ENCODE measurements at places on chromosomes 6 and 20. TPM values are rescaled to one million over a fixed set of nuclear protein-coding genes. Genes with fewer than 3 reads are reported as not detected.

Gene CLVS2
- under 0.01 TPM for total RNA-seq

Gene COL21A1
- 4.6 TPM for total RNA-seq

Gene BPIFB1
- not detected for total RNA-seq

Gene OR12D3
- total RNA-seq, result not detected

Gene DEFB124
- not detected for total RNA-seq

Gene TCF19
- total RNA-seq, result 23.1 TPM

Gene DDX43
- 0.33 TPM for total RNA-seq

Gene TSBP1
- not detected for total RNA-seq

Gene TXNDC5
- total RNA-seq, result 552 TPM

Gene MAS1
- total RNA-seq, result not detected

Gene GSTA3
- not detected for total RNA-seq

Gene KIF25
- total RNA-seq, result not detected

Gene LAMA2
- 92.6 TPM for total RNA-seq

Gene LRFN2
- total RNA-seq, result not detected

Gene C20orf202
- total RNA-seq, result under 0.01 TPM

Gene COL9A1
- total RNA-seq, result not detected

Gene HCRTR2
- not detected for total RNA-seq

Gene RAB23
- 50.6 TPM for total RNA-seq

Gene CRISP2
- total RNA-seq, result not detected

Gene TTK
- total RNA-seq, result 38.5 TPM

Gene BTN1A1
- total RNA-seq, result not detected

Gene NKAPL
- 0.73 TPM for total RNA-seq

Gene RIPOR3
- 10.6 TPM for total RNA-seq

Gene TMEM74B
- total RNA-seq, result not detected

Gene TBXT
- total RNA-seq, result not detected

Gene TREML2
- total RNA-seq, result not detected

Gene DUSP15
- not detected for total RNA-seq

Gene GSTA2
- total RNA-seq, result not detected

Gene C4B
- total RNA-seq, result 6.8 TPM

Gene FRK
- total RNA-seq, result 1.5 TPM

Gene GMPR
- total RNA-seq, result 15.3 TPM

Gene EPPIN
- total RNA-seq, result not detected

Gene MYB
- 0.29 TPM for total RNA-seq

Gene KHDC1
- 8.1 TPM for total RNA-seq

Gene RAE1
- total RNA-seq, result 30.9 TPM

Gene PRKN
- total RNA-seq, result 7.4 TPM

Gene NOX3
- total RNA-seq, result not detected

Gene SNX21
- total RNA-seq, result 153 TPM

Gene TNFRSF6B
- total RNA-seq, result 66.5 TPM

Gene TMC2
- not detected for total RNA-seq

Gene SYNCRIP
- total RNA-seq, result 83.2 TPM

Gene LY6G6D
- not detected for total RNA-seq
